ENCODE measurements at places on chromosomes 3 and 15.

DNA sequence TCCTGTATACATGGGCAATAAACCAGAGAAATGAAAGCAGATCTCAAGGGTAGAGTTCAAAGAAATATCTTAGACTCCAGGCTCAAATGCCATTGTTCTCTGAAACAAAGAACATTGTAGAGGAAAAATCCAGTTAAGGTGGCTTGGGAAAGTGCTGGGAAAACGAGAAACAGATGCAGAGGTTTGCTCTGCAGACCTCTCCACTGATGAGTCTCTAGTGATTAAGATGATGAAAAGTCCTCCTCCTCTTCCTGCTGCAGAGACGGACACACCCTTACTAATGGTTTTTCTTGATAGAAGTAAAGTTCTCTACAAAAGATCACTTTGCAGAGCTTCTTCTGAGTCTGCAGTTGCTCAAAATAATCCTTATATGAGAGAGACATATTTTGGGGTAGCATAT is 264.7 kb downstream of the GABRG3 start:
- H3K27ac ChIP-seq, result no peak overlapping the region
- no peak overlapping the region for H3K4me3 ChIP-seq
- DNase-seq, result no peak
- no peaks in the 10 kb centered on the region for H3K36me3 ChIP-seq
- no peaks in the 10 kb centered on the region for H3K27me3 ChIP-seq

GRCh38 chr3:118485693-118486092 is 549.0 kb downstream of the IGSF11 start:
- no peak overlapping the region for H3K4me3 ChIP-seq
- no peaks in the 10 kb centered on the region for H3K27me3 ChIP-seq
- no peaks in the 10 kb centered on the region for H3K36me3 ChIP-seq
- H3K27ac ChIP-seq, result no peak overlapping the region

DNA sequence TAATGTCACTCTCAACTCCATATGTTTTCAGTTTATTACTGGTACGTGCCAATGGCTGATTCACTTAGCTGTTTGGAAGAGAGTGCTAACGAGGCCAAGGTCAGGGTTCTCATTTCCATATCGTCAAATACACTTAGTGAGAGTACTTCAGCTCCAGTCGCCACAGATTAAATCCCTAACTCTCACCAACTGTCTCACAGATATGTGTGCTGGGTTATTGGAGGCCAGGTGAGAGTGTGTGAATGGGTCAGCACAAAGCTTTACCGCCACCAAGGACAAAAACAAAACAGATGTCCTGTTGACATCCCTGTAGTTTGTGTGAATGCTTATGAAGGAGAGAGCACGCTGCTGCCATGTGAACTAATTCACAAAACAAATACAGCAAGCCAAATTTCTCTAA is 133.5 kb upstream of the TBL1XR1 start:
- H3K4me1 ChIP-seq, result peaks cover 19% of the 10 kb centered on the region
- no peak for DNase-seq
- no peaks in the 10 kb centered on the region for H3K36me3 ChIP-seq
- no peak overlapping the region for H3K4me3 ChIP-seq
- no peak overlapping the region for H3K27ac ChIP-seq

- H3K4me1 ChIP-seq, result peaks cover 42% of the 10 kb centered on the region
- H3K36me3 ChIP-seq, result no peaks in the 10 kb centered on the region
- H3K4me3 ChIP-seq, result no peak overlapping the region
- no peak for DNase-seq
- H3K27me3 ChIP-seq, result no peaks in the 10 kb centered on the region
These were observed 26.1 kb upstream of the ERICH6 start for GRCh38 chr3:150729682-150730360.

- no peaks in the 10 kb centered on the region for H3K27me3 ChIP-seq
- no peak overlapping the region for H3K4me3 ChIP-seq
- H3K4me1 ChIP-seq, result no peaks in the 10 kb centered on the region
These were observed 11.4 kb downstream of the LAMP3 start for GRCh38 chr3:183151086-183151485.

GRCh38 chr3:33758281-33758680 is 40.1 kb upstream of the PDCD6IP start:
- no peaks in the 10 kb centered on the region for H3K27me3 ChIP-seq
- no peak overlapping the region for H3K27ac ChIP-seq
- H3K36me3 ChIP-seq, result no peaks in the 10 kb centered on the region
- no peak overlapping the region for H3K4me3 ChIP-seq

DNA sequence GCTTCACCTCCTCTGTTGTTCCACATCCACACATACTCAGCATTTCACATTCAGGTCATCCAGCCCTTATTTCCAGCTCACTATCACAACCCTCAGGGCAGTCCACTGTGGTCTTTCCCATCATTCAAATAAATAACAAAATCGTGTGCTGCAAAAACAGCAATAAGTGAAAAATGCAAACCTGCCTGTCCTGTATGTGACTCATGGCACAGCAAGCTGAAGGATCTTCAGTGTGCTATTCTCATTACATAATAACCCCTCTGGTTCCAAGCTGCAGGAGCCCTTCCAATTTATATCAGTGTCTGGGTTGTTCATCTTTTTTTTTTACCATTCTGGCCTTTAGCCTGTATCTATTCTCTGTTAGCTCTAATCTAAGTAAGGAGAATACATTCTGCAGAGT is 185.3 kb upstream of the UBE2E2 start:
- H3K27ac ChIP-seq, result no peak overlapping the region
- H3K27me3 ChIP-seq, result no peaks in the 10 kb centered on the region
- H3K4me3 ChIP-seq, result no peak overlapping the region
- no peak for DNase-seq
- no peaks in the 10 kb centered on the region for H3K4me1 ChIP-seq

DNA sequence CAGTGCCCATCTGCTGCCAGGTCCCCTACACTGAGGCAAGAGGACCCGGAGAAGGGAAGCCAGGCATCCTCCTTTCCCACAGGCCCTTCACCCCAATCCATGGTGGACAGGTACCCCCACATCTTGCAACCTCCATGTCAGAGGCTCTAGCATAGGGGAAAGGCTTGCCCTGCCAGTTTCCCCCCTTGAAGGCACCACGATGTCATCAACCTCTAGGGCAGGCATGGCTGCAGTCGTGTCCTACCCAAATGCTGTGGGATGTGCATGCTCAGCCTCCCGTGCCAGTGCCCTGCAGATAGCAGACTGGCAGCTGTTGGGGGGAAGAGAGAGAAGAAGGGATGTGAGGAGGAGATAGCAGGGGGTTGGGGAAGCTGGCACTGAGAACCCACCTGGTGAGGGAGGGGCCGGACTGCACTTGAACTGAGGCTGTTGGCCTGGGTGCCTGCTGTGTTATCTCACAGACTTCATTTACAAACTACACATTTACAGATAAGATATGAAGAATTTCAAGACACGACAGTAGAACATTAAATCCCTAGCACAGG is 197.5 kb downstream of the ADAMTS9 start:
- no peak for DNase-seq
- peaks cover 7% of the 10 kb centered on the region for H3K27me3 ChIP-seq
- H3K4me3 ChIP-seq, result no peak overlapping the region
- no peaks in the 10 kb centered on the region for H3K36me3 ChIP-seq

GRCh38 chr3:183230826-183231225 is 22.2 kb upstream of the B3GNT5 start:
- DNase-seq, result no peak
- no peaks in the 10 kb centered on the region for H3K27me3 ChIP-seq
- no peaks in the 10 kb centered on the region for H3K4me1 ChIP-seq
- H3K4me3 ChIP-seq, result no peak overlapping the region
- no peak overlapping the region for H3K27ac ChIP-seq

DNA sequence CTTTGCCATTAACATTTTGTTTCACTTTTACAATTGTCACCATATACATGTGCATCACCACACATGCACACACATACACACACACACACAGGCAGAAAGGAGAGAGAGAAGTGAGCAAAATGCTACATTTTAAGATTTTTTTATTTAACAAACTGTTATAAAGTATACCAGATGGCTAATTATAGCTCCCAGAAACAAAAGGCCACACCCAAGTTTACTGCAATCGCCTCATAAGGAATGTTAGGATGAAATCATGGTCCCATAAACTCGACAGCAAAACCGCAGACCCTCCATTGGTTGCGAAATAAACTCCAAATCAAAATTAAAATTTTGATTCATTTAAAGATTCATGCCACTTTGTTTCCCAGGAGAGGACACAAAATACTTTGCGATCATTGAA is 16.1 kb upstream of the C15orf61 start:
- no peak overlapping the region for H3K27ac ChIP-seq
- no peaks in the 10 kb centered on the region for H3K27me3 ChIP-seq
- no peaks in the 10 kb centered on the region for H3K36me3 ChIP-seq
- peaks cover 13% of the 10 kb centered on the region for H3K4me1 ChIP-seq
- H3K4me3 ChIP-seq, result no peak overlapping the region
- DNase-seq, result no peak

DNA sequence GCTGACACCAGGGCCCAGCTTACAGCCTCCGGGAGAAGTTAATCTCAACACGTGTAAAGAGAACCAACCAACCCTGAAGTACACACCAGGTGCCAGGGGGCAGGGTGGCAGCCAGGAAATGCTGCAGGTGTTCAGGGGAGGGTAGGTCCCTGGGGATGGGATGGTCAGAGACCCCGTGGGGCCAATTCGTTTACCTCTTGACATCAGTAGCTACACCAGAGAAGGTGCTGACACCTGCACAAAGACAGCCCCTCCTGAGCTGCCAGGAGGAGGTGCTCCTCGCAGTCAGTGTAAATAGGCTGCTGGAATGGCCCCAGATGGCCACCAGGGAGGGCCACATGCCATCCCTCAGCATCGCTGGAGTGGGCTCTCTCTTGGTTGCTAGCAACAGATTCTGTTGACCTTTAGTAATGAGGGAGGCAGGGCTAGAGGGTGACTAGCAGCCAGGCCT is 52.8 kb downstream of the CORO2B start:
- no peaks in the 10 kb centered on the region for H3K27me3 ChIP-seq
- peaks cover 4% of the 10 kb centered on the region for H3K4me1 ChIP-seq
- no peak for DNase-seq
- no peak overlapping the region for H3K27ac ChIP-seq

GRCh38 chr3:49872801-49873281 is 3.1 kb upstream of the CAMKV start:
- H3K27ac ChIP-seq, result no peak overlapping the region
- no peaks in the 10 kb centered on the region for H3K27me3 ChIP-seq
- no peaks in the 10 kb centered on the region for H3K4me1 ChIP-seq
- H3K36me3 ChIP-seq, result no peaks in the 10 kb centered on the region

GRCh38 chr3:75951941-75952340 is 166.6 kb upstream of the ZNF717 start:
- H3K4me3 ChIP-seq, result no peak overlapping the region
- H3K4me1 ChIP-seq, result no peaks in the 10 kb centered on the region
- H3K36me3 ChIP-seq, result no peaks in the 10 kb centered on the region

DNA sequence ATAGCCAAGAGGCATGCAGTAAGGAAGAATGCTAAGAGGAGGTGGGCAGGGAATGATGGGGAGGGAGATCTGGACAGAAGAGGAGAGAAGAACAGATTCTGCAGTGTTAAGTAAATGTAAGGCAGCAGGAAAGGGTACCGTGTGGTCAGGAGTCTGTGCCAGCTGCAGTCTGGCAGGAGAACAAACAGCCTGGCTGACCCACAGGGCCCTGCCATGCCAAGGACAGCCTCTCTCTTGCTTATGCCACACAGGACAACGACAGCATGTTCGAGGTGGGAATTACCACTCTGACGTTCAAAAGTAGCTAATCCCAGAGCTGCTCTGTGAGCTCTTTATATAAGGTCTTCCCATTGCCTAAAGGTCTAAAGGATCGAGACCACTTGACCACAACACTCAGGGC is 31.3 kb downstream of the DAPK2 start:
- no peak overlapping the region for H3K4me3 ChIP-seq
- H3K4me1 ChIP-seq, result peaks cover 27% of the 10 kb centered on the region
- no peaks in the 10 kb centered on the region for H3K27me3 ChIP-seq
- no peak overlapping the region for H3K27ac ChIP-seq
- no peaks in the 10 kb centered on the region for H3K36me3 ChIP-seq

DNA sequence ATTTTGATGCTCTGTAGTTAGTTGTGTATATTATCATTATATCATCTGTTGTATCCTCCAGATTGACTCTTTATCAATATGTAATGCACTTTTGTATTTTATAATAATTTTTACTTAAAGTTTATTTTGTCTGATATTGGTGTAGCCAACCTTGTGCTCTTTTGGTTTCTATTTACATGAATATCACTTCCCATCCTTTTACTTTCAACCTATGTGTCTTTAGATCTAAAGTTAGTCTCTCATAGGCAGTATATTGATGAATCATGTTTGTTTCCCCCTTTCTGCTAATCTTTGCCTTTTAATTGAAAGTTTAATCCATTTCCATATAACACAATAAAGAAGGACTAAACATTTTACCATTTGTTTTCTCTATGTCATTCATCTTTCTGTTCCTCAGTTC is 28.1 kb upstream of the CD200R1L start:
- DNase-seq, result no peak
- H3K27ac ChIP-seq, result no peak overlapping the region
- no peaks in the 10 kb centered on the region for H3K36me3 ChIP-seq
- H3K27me3 ChIP-seq, result no peaks in the 10 kb centered on the region

GRCh38 chr15:44435893-44436667 is 8.7 kb downstream of the CTDSPL2 start:
- H3K36me3 ChIP-seq, result no peaks in the 10 kb centered on the region
- no peaks in the 10 kb centered on the region for H3K27me3 ChIP-seq
- no peak overlapping the region for H3K27ac ChIP-seq
- H3K4me3 ChIP-seq, result no peak overlapping the region
- H3K4me1 ChIP-seq, result no peaks in the 10 kb centered on the region

GRCh38 chr15:45276831-45277230 is 24.8 kb downstream of the SLC28A2 start:
- no peak overlapping the region for H3K4me3 ChIP-seq
- no peaks in the 10 kb centered on the region for H3K27me3 ChIP-seq
- no peak overlapping the region for H3K27ac ChIP-seq
- H3K4me1 ChIP-seq, result peaks cover 3% of the 10 kb centered on the region
- H3K36me3 ChIP-seq, result no peaks in the 10 kb centered on the region

- H3K4me3 ChIP-seq, result no peak overlapping the region
- DNase-seq, result no peak
- no peaks in the 10 kb centered on the region for H3K4me1 ChIP-seq
- H3K27ac ChIP-seq, result no peak overlapping the region
- no peaks in the 10 kb centered on the region for H3K36me3 ChIP-seq
These were observed 7.9 kb upstream of the DOCK3 start for GRCh38 chr3:50666837-50667236.

GRCh38 chr15:35769656-35770055 is 223.7 kb upstream of the DPH6 start:
- no peaks in the 10 kb centered on the region for H3K36me3 ChIP-seq
- H3K27ac ChIP-seq, result no peak overlapping the region
- no peaks in the 10 kb centered on the region for H3K27me3 ChIP-seq
- H3K4me1 ChIP-seq, result no peaks in the 10 kb centered on the region
- no peak for DNase-seq
- no peak overlapping the region for H3K4me3 ChIP-seq

DNA sequence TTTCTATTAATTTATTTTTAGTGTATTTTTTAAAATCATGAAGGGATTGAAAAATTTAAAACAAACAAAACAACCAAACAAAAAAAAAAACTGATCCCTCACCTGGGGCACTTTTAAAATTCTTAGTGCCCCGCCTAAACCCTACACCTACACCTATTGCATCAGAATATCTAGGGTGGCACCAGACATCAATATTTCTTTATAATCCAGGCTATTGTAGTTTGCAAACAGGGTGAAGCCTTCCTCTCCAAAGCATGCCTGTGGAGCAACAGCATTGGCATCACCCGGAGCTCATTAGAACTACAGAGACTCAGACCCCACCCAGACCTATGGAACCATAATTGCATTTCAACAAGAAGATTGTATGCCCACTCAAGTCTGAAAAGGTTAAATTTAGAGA is 54.9 kb upstream of the ACP3 start:
- H3K27ac ChIP-seq, result no peak overlapping the region
- no peak overlapping the region for H3K4me3 ChIP-seq
- H3K36me3 ChIP-seq, result no peaks in the 10 kb centered on the region
- DNase-seq, result no peak
- H3K27me3 ChIP-seq, result no peaks in the 10 kb centered on the region
